ENCODE measurements at places on chromosomes 2 and 18.

DNA sequence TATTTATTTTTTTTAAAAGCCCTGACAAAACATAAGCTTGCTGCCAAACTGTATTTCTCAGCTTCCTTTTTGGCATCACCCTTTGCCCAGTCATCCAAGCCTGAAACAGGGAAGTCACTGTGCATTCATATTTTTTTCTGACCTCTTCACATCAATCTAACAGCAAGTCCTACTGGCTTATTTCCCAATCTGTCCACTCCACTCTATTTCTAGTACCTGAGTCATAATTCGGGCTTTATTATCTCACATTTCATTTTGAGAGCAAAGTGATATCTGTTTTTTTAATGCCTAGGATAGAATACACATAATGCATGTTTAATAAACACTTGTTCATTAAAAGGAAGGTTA lies 5.1 kb downstream of the HNMT start:
- DNase-seq, result no peak

DNA sequence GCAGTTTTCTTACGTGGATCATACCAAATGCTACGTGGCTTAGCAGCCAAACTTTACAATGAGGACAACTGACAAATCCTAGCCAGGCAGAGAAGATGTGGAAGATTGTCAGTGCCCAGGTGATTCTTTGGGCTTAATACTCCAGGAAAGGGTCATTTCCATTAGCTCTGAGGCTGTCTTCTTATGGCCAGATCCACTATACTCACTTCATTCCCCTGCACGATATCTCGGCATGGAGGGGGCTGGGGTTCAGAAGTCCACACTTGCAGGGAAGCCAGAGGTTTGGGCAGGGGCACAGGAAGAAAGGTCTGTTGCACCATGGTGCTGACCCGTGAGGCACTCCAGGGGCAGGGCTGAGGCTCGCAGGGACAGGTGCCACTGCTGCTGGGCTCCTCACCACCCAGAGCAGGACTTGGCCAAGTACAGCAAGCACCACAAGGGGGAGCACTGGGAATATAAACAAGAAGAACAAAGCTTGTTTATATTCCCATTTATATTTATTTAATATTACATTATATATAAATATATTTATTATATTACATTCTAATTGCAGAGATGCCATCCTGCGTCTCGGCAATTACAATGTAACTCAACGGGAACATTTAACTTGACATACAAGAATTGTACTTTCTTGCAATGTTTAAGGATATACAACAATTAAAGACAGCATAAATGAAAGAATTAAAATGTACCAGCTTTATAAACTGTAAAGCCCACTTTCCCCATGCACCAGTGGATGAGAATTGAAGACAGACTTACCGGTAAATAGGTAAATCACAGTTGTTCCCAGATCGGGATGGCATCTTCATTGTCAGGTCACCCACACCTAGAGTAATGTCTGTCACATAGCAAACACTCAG lies 27.2 kb downstream of the CLUL1 start:
- peak; percentile 75 for DNase-seq

DNA sequence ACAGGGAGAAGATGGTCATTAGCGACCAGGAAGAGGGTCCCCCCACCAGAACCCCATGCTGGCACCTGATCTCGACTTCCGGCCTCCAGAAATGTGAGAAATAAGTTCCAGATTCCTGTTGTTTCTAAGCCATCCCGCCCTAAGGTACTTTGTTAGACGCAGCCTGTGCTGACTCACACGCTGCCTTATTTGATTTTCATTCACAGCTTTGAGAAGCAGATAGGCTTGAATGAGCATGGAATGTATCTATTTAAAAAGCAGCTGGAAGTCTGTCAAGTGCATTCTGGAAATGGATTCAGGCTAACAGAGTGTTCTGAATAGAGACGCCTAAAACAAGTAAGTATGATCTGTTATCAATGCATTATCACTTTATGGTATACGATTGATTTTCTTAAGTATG lies 8.3 kb upstream of the IL1R2 start:
- DNase-seq, result no peak

DNA sequence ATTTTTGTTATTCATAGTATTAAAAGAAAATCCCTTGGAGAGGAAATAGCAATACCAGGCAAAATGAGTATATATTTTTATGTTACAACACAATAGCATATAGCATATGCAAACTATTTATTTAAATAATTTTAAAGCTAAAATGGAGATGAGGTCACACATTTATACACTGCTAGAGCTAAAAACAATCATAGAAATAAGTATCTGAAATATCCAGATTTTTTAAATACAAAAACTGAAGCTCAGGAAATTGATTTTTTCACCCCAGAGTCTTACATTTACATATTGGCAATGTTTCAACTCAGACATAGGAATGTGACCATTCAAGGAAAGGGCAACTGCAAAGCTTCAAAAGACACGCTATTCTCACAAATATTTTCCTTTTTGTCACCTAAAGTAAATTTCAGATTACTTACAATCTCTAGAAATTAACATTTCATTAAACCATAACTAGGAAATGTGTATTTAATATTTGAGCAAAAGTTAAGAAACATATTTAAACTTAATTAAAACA lies 8.9 kb downstream of the TFPI start:
- DNase-seq, result no peak

GRCh38 chr18:43081396-43081795 lies 34.1 kb downstream of the RIT2 start:
- DNase-seq, result no peak
